Activated naive CD4-positive, alpha-beta T cell treated with anti-CD3 and anti-CD28 coated beads for 36 hours (primary cell): ENCODE measurements at places on chromosomes 6 and 20.
A peak's percentile ranks its signal among the peaks of the same experiment; 100 is the strongest.

GRCh38 chr6:81777586-81778268, 25.2 kb upstream of the TENT5A start:
- no peak for DNase-seq

DNA sequence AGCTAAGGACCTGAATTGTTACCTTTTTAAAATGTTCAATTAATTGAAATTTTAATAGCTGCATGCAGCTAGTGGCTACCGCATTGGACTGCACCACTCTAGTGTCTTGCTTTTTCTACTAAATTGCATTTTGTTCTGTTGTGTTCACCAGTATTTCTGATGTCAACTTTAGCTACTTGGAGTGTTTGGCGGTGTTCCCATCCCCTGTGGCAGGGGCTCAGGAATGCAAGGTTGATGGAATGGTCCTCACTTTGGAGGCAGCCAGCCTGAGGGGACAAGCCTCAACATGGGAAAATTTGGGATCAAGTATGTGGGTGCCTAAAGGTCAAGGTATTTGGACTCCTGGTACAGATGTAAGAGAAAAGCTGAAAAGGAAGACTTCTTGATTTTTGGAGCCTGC, 230.1 kb upstream of the PRND start:
- DNase-seq: no peak

- no peak for DNase-seq
Measured at GRCh38 chr20:58682656-58683531, 9.7 kb upstream of the NPEPL1 start.

DNA sequence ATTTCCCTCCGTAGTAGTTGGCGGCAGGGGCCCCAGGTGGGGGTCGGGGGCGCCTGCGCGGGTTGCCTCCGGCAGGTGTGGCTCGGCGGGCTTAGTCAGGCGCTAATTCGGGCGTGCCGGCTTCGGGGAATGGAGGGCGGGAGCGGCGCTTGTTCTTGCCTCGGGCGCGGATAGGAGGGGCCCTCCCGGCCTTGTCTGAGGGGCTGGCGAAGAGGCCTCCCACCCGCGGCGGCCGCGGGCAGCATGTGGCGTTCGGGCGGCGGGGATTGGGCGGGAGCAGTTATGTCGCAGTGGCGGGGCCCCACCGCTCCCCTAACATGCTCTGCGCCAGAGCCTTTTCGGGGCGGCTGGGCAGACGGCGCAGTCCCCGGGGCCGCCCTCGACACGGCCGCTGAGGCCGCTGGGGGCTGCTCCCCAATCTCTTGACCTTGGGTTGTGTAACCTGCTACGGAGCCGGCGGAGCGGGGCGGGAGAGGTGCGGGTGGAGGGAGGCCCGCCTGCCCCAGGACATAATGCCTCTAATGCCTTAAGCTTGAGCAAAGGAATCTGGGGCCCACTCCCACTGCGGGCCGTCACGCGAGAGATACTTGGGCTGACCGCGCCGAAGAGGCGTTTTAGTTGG, 1.1 kb downstream of the AMD1 start:
- peak; percentile 65 for DNase-seq

- DNase-seq: no peak
Measured at GRCh38 chr6:40170856-40171255, 236.6 kb upstream of the MOCS1 start.

GRCh38 chr6:105445481-105445880, 42.6 kb upstream of the PREP start:
- no peak for DNase-seq

DNA sequence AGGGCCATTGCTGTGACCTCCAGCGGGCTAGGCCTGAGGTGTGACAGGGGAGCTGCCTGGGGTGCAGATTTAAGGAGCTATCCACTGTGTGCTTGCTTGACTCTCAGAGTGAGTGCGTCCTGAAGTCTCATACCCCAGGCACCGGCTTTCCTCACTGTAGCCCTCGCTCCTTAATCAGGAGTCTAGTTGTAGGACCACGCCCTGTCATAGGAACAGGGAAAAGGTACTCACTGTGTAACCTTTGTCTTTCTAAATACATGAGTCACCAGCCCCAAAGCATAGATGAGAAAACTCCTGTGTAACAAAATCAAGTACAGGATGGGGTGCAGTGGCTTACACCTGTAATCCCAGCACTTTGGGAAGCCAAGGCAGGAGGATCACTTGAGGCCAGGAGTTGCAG, 141.7 kb downstream of the TMEM242 start:
- DNase-seq: no peak

GRCh38 chr20:329851-330232, 4.5 kb downstream of the SOX12 start:
- DNase-seq: no peak

DNA sequence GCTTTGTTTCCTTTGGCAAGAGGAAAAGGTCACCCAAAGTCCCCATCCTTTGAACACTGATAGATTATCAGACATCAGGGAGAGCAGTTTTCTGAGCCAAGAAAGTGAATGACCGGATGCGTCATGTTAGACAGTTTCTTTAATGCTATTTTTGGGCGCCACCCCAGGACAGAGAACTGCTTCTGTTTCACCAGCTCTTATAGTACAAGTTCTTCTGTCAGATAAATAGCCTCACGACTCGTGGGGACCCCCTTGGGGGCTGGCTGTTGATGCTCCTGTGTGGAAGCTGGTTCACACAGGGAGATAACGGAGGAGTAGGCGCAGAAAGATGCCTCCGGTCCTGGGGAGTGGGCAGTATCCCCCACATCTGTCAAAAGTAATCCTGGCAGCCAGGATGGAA, 54.6 kb downstream of the NPEPL1 start:
- DNase-seq: no peak

GRCh38 chr20:33710681-33711445, 9.2 kb downstream of the PXMP4 start:
- no peak for DNase-seq

DNA sequence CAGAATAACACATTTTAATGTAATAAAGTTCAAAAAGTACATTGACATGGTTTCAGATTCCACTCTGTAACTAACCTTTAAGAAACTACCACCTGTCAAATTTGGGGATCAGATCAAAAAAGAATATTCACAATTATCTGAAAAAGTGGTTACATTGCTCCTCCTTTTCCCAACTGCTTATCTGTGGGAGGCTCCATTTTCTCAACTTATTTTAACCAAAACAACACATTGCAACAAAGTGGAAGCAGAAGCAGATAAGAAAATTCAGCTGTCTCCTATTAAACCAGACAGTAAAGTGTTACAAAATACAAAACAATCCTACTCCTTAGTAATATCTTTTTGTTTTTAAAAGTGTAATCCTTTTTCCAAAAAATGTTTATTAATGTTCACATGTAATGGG, 61.4 kb downstream of the PDSS2 start:
- DNase-seq: no peak

GRCh38 chr20:8223091-8223870, 91.2 kb downstream of the PLCB1 start:
- no peak for DNase-seq

DNA sequence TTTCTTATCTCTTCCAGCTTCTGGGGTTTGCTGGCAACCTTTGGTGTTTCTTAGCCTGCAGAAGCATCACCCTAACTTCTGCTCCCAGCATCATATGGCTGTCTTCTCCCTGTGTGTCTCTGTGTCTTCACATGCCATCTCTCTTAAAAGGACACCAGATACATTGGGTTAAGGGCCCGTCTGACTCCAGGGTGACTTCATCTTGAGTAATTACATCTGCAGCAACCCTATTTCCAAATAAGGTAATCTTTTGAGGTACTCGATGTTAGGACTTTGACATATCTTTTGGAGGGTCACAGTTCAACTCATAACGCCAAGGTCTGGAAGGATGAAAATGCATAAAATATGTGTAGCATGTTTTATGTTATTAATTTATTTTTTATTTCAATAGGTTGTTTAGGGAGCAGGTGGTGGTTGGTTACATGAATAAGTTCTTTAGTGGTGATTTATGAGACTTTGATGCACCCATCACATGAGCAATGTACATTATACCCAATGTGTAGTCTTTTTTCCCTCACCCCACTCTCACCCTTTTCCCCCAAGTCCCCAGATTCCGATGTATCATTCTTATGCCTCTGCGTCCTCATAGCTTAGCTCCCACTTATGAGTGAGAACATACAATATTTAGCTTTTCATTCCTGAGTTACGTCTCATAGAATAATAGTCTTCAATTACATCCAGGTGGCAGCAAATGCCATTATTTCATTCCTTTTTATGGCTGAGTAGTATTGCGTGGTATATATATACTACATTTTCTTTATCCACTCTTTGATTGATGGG, 131.1 kb downstream of the TBXT start:
- DNase-seq: no peak

DNA sequence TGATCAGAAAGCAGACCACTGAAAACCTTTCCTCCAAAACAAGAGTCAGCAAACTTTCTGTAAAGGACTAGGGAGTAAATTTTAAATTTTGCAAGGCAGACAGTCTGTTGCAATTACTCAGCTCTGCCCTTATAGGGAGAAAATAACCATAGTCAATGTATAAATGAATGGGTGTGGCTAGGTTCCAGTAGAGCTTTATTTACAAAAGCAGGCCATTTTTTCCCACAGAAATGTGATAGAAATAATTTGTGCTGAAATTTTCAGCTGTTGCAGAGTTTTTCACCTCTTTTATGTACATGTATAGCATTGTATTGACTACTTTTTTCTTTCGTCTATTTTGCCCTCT, 7.7 kb downstream of the AMD1 start:
- no peak for DNase-seq

- DNase-seq: peak; percentile 74
Measured at GRCh38 chr6:33419580-33420490, at the start of gene SYNGAP1. Gene SYNGAP1 (plus strand): TSS chr6:33420065. CDS start chr6:33420265, 200 bp downstream.

- DNase-seq: no peak
Measured at GRCh38 chr6:98044791-98045470, 761.9 kb upstream of the MMS22L start.

- no peak for DNase-seq
Measured at GRCh38 chr20:6942266-6942665, 174.8 kb downstream of the BMP2 start.

GRCh38 chr20:61104232-61104631, 147.8 kb upstream of the CDH4 start:
- DNase-seq: no peak

- DNase-seq: no peak
Measured at GRCh38 chr20:879626-880025, 36.5 kb downstream of the ANGPT4 start.

GRCh38 chr20:17262786-17263185, 35.9 kb downstream of the PCSK2 start:
- DNase-seq: no peak

- DNase-seq: no peak
Measured at GRCh38 chr6:136772685-136773472, 19.4 kb downstream of the MAP3K5 start.

GRCh38 chr6:34015586-34015985, 130.3 kb downstream of the GRM4 start:
- DNase-seq: no peak

- DNase-seq: no peak
Measured at GRCh38 chr6:146305951-146306350, 237.7 kb upstream of the RAB32 start.

GRCh38 chr6:6694368-6694780, 105.9 kb downstream of the LY86 start:
- DNase-seq: no peak

GRCh38 chr20:45701104-45701503, 734 bp upstream of the WFDC13 start:
- DNase-seq: no peak

- DNase-seq: no peak
Measured at GRCh38 chr6:10615675-10616074, 78.7 kb downstream of the C6orf52 start.

DNA sequence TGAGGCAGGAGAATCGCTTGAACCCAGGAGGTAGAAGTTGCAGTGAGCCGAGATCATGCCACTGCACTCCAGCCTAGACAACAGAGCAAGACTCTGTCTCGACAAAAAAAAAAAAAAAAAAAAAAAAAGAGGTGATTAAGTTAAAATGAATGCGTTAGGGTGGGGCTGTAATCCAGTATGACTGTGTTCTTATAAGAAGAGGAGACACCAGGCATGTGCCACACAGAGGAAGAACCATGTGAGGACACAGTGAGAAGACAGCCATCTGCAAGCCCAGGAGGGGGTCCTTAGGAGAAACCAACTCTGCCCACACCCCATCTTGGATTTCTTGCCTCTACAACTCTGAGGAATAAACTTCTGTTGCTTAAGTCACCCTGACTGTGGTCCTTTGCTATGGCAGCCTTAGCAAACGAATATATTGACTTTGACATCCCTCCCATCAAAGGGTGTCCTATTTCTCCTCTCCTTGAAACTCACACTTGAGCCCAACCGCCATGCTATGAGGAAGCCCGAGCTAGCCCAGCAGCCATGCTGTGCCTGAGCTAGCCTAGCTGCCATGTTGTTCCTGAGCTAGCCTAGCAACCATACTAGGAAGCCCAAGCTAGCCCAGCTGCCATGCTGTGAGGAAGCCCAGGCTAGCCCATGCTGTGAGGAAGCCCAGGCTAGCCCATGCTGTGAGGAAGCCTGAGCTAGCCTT, 15.8 kb upstream of the PPP1R16B start:
- DNase-seq: no peak

DNA sequence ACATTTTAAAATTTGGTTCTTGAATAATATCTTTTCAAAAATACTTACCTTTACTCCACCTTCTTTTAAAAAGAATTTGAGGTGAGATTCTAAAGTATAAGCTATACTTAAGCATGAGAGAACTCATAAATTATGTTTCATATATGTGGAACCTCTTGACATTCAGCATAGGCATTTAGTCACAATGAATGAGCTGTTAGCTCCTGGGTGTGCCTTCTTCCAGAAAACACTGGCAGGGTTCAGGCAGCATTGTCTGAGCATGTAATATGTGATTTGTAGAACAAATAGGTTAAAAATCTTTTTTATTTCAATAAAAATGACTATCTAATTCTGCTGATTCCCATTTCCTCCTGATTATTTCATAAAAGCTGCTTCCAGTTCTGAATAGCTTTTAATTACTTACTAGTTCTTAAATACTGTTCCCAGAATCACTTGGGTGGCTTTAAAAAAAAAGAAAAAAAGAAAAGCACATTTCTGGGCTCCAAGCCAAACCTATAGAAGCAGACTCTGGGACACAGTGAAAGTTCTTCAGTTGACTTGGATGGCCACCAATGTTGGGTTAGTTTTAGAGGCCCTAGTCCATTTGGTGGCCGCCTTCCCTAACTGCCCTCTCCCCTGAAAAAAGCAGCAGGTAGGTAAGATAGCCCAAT, 20.2 kb downstream of the RNF8 start:
- DNase-seq: no peak

DNA sequence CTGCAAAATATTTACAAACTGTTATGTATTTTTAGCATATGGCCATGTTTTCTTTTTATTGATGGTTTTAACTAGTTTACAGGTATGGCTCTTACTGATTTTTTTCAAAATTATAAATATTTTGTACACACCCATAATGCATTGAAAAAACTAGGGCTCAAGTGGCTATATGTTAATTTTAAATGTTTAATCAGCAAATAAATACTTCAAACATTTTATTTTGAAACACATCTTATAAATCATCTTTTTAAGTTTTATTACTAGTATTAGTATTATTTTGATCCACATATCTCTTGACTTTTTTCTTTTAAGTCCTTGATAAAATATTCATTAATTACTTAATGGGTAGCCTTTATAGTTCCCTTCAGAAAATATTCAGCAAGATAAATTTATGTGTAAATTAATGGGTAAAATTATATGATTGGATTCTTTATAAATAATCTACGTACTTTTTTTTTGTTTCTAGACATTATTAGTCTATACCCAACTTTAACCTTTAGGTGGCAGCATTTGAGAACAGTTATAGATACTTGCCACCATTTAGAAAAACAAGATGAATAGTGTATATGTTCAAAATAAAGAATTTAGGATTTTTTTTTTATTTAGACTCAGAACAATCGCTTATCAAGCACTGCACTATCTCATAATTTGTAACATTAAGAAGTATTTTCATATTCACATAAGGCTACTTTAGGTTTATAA, 241.9 kb downstream of the ADGRB3 start:
- DNase-seq: no peak

- DNase-seq: no peak
Measured at GRCh38 chr6:143902827-143903226, 38.6 kb downstream of the ZC2HC1B start.
